ENCODE measurements at places on chromosomes 12 and 14.

- DNase-seq = no peak
These were observed 494.3 kb upstream of the GARIN6 start for GRCh38 chr12:99153293-99153692.

GRCh38 chr12:29578070-29578469, 80.6 kb upstream of the OVCH1 start:
- DNase-seq = no peak

- DNase-seq = no peak
These were observed 194.5 kb downstream of the C12orf75 start for GRCh38 chr12:105524961-105525360.

- DNase-seq = no peak
These were observed 9.7 kb upstream of the DYNLL1 start for GRCh38 chr12:120485961-120486881.

- no peak for DNase-seq
These were observed 11.5 kb downstream of the KRT77 start for GRCh38 chr12:52691841-52692150.

- no peak for DNase-seq
These were observed 1.5 kb upstream of the CRIP2 start for GRCh38 chr14:105473033-105473676.

GRCh38 chr12:57803319-57803893, 15.1 kb downstream of the AVIL start:
- DNase-seq = peak; percentile 52

DNA sequence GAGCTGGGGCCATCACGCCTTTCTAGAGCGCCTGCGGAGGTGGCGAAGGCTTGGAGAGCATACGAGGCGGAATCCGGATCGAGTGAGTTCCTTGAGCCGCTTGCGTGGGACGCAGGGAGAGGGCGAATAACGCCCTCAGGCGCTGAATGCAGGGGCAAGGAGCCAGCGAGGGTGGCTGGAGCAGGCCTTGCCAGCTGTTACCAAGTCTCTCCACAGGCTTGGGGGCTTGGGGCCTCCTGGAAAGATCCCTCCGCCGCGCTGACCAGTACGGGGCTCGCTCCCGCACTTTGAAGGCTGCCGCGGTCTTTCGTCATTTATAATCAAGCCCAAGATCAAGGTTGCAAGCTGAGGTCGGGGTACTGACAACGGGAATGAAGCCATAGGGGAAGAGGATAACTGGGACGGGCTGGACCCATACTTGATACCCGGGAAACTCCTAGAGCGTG, 1.2 kb downstream of the FLRT2 start:
- peak; percentile 72 for DNase-seq

GRCh38 chr14:96100161-96101064, 61.3 kb downstream of the C14orf132 start:
- peak; percentile 90 for DNase-seq

DNA sequence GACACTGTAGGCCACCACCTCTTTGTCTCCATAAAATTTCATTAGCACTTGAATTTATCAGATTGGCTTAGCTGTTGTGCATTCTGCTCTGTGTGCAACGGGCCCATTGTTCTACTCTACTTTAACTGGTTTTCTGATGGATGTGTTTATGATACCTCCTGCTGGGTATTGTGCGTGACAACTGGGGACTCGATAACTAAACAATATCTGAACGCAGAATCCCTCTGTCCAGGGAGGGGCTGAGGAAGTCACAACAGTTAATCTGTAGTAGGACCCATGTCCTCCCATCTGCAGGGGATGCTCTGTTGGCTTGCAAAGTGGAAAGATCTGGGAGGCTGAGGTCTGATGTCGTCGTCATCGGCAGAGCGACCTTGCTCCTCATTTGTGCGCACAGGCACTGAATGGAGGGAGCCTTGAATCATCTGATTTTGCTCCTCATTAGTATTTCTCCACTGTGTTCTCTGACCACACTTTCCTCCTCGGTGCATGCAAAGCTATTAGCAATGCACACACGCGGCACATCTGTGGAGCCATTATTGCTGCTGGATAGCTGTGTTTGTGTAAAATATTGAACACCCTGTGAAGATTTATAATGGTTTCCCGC, 422.5 kb downstream of the NRXN3 start:
- DNase-seq = no peak

DNA sequence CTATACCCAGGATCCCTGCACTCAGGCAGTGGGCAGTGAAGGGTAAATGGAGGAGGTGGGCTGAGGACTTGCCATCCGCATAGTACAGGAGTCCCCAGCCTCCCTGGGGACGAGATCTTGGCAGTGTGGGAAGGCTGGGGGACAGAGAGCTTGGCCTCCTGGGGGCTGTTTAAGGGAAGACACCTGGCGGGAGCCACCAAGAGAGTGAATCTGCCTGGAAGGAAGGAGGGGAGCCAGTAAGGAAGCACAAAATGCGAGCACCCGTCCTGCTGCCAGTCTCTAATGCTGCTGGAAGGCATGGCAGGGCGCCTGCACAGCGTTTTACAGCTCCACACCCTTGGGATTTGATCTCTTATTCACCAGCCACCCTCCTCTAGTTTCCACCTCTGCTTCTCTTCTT, 7.4 kb upstream of the KRT2 start:
- no peak for DNase-seq

DNA sequence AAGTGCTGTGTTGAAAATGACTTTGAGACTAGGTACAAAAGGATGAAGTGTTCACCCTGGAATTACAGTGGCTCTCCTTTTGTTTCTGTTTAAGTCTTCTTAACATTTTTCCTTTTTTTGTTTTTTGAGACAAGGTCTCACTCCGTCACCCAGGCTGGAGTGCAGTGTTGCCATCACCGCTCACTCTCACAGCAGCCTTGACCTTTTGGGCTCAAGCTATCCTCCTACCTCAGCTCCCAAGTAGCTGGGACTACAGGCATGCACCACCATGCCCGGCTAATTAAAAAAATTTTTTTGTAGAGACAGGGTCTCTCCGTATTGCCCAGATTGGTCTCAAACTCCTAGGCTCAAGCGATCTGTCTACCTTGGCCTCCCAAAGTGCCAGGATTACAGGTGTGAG, 20.1 kb downstream of the ERC1 start:
- no peak for DNase-seq

GRCh38 chr14:95104911-95105310, 52.4 kb downstream of the DICER1 start:
- DNase-seq = no peak

- DNase-seq = no peak
These were observed 23.8 kb downstream of the CLEC2A start for GRCh38 chr12:9908350-9908749.

- no peak for DNase-seq
These were observed 84.7 kb upstream of the FLRT2 start for GRCh38 chr14:85445151-85445795.

GRCh38 chr12:1876086-1876485, 42.4 kb downstream of the CACNA2D4 start:
- no peak for DNase-seq

DNA sequence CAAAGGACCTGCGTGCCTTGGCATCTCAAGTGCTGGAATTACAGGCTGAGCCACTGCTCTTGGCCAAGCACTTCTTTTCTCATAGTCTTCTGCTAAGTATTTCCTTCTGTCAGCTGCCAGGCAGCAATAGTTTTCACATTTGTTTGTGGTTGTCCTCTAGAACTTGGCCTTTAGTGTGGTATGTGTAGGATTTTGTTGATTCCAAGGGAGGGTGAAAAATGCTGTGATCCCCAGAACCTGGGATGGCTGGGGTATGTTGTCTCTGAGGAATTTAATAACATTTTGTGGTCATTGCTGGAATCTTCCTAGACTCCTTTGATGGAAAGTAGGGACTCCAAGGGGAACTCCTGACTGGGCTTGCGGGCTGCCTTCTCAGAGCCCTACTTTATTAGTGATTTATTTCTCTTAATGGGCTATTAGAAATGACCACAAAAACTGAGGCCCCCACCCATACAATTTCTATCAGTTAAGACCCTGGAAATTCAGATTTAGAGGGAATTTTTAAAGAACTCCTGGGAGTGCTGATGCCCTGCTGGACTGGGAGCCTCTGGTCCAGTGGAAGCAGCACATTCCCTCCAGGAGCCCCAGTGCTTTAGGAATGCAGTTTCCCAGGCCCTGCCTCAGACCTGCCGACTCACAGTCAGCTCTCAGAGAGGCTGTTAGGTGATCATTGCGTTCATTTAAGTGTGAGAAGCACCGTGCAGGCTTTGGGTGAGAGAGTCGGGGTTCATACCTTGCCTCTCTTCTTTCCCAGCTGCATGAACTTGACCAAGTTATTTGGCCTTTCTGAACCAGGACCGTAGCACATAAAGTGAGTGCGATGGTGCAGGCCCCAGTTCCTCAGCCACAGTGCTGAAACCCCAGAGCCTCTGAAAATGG, 22.7 kb downstream of the TRAF3 start:
- DNase-seq = no peak

DNA sequence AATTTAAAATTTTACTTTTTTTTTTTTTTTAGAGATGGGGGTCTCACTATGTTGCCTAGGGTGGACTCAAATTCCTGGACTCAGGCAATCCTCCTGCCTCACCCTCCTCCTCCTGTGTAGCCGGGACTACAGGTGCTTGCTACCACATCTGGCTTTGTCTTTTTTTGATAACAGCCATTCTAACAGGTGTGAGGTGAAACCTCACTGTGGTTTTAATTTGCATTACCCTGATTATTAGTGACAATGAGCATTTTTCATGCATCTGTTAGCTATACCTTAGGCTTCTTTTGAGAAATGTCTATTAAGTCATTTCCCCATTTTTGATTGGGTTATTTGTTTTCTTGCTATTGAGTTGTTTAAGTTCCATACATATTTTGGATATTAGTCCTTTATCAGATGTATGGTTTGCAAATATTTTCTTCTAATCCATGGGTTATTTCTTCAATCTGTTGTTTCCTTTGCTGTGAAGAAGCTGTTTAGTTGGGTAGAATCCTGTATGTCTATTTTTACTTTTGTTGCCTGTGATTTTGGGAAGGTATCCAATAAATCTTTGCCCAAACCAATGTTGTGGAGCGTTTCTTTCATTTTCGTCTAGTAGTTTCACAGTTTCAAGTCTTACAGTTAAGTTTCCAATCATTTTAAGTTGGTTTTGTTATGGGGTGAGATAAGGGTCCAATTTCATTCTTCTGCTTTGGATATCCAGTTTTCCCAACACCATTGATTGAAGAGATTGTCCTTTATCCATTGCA, 86.1 kb downstream of the MYF5 start:
- DNase-seq = no peak

GRCh38 chr12:15701206-15701605, 88.0 kb downstream of the EPS8 start:
- no peak for DNase-seq

- DNase-seq = no peak
These were observed 7.3 kb downstream of the VAMP1 start for GRCh38 chr12:6463216-6463615.

GRCh38 chr14:62015945-62016344, 253.7 kb downstream of the SNAPC1 start:
- DNase-seq = no peak

DNA sequence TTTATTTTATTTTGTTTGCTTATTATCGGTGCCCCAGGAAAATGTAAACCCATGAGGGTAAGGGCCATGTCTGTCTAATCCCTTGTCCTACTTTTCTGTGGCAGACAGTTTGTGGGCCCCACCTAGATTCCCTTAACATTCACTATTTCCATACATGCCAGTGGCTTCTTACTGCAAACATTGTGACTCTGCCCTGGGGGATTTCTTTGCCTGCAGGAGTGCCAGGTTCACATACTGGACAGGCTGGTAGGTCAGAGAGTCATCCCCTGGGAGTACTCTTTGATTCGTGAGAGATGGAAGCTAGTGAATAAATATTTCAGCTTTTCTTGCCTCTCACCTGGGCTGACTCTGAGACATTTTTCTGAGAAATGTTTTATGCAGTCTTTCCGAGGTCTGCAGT, 122.8 kb upstream of the TBX5 start:
- DNase-seq = no peak

DNA sequence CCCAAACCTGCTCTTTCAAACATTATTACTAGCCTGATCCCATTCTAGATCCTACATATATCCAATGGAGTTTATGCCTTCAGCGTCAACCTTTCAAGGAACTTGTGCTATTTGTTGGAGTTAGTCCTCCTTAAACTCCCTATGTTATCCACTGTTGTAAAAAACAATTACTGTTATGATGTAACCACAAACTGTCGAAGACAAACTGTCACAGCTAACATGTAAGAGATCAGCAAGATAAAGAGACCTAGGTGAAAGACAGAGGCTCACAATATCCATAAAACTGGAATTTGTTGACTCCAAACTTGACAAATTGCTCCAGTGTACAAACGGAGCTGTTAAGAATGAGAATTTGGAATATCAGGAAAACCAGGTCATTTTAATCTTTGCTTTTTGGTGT, 70.7 kb downstream of the CDK17 start:
- no peak for DNase-seq

DNA sequence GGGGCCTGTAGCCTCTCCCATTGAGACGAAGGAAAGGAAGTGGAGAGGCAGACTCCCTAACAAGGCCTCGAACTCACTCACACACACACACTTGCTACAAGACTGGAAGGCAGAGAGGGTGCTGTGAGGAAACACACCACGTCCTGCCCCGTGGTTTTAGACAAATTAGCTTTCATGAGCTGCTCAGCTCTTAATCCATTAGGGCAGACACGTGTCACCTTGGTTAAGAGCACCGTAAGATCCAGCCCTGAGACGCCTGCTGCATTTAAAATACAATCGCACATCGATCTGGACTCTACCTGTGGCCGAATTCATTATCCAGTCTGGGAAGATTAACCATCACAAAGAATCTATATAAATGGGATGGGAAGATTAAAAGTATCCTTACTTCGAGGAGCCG, 72.0 kb downstream of the RIMBP2 start:
- DNase-seq = no peak

GRCh38 chr12:4256043-4256826, 17.3 kb upstream of the CCND2 start:
- DNase-seq = no peak

DNA sequence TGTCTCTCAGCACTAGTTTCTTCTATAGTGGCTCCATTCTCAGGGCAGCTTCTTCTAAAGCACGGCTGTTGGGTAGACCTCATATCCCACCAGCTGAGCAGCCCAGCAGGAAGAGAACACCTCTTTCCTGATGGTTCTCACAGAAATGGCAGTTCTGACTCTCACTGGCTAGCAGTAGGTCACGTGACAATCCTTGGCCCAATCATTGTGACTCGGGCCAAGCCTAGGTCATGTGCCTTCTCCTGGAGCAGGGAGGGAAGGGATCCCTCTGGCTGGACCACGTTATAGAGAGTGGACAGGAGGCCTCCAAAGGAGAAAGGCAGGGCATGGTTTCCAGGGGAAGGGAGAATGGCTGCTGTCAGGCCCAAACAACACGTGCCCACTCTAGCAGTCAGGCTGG, 149.1 kb downstream of the AACS start:
- no peak for DNase-seq

DNA sequence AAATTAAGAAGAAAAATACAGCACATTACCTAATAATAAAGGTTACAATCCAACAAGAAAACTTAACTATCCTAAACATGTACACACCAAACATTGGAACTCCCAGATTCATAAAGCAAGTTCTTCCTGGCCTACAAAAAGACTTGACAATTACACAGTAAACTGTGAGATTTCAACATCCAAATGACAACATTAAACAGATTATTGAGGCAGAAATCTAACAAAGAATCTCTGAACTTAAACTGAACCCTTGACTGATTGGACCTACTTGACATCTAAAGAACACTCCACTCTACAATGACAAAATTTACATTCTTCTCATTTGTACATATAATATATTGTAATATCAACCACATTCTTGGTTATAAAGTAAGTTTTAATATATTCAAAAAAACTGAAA, 1341.3 kb downstream of the LRFN5 start:
- no peak for DNase-seq

All from body of pancreas (tissue), 4 donors.